ENCODE measurements at places on chromosomes 6 and 20.

- peak; percentile 30 for DNase-seq
Measured at GRCh38 chr20:50982363-50982762, 23.7 kb downstream of the MOCS3 start.

- DNase-seq: peak; percentile 51
Measured at GRCh38 chr20:43448748-43449535, 8.8 kb upstream of the SRSF6 start.

- no peak for DNase-seq
Measured at GRCh38 chr6:91340896-91341395, 754.1 kb upstream of the MAP3K7 start.

DNA sequence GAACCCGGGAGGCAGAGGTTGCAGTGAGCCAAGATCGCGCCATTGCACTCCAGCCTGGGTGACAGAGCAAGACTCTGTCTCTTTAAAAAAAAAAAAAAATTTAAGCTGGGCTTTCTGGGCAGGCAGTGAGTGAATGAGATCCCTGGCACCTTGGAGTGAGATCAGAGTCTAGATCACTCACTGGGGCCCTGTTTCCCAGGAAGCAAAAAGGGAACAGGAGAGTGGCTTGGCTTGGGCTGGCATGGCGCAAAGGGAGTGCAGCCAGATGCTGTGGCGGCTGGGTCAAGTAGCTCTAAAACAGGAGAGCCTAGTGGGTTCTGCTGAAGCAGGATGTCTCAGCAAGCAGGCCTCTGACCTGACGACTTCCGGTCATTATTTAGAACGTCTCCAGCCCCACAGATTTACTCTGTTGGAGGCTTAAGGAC lies 10.4 kb downstream of the PLCG1 start:
- DNase-seq: no peak

DNA sequence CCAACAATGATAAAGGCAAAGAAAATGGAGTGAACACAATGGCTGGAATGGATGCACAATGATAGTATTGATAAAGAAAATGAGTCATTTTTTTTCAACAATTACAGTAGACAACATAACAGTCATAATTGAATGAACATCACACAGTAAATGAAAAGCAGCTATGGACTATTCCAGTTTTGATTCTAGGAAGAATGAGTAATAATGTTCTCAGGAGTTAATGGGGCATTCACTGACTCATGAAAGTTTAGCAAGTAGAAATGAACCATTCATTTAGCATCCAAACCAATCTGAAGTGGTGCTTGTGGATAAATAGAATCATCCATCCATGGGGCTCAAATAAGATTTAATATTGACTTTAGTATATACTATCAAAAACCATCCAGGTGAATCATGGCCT lies 1029.5 kb upstream of the GJE1 start:
- no peak for DNase-seq

- DNase-seq: no peak
Measured at GRCh38 chr20:34301587-34302311, 1.4 kb downstream of the AHCY start.

- DNase-seq: no peak
Measured at GRCh38 chr6:40956936-40957335, 82.1 kb downstream of the UNC5CL start.

- no peak for DNase-seq
Measured at GRCh38 chr20:25319241-25320034, 71.2 kb downstream of the ABHD12 start.

DNA sequence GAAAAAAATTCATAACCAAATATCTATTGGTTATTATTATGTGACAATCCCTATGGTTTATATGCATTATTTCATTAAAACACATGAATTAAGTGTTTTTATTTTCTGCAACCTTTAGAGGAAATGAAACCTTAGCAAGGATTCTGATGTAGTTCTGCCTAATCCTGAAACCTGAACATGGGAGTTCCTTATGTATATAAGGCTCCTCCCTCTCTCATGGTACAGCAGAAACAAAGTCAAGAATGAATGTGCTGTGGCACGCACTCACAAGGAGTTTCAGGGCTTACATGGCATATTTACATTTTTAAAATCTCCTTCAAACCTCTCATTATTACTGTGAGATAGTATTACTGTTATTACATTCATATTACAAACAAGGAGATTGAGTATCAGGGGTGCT lies 426.4 kb upstream of the CITED2 start:
- no peak for DNase-seq

DNA sequence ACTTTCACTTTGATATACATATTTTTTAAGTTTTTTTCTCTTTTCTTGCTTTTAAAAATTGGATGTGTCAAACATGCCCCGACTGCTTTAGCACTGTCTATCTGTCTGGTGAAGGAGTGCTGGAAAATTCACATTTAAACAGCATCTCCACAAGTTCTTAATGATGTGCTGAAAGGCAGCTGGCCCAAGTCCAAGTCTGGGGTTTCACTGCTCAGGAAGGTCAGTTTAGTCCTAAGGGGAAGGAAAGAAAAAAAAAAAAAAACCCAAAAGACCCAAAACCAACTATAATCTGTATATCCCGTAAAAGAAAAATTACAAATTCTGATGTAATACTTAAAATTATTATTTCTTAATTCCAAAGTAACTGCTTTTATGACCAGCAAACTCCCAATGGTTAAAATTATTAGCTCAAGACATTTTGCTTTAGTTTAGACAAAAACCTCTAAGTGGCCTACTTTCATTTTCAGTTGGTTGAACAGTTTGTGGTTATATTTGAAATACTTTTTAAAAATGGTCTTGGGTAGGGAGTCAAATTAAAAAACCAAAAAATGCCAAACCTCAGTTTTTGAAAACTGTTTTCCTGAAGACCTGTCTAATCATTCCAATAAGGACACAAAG lies 79.5 kb upstream of the PREP start:
- no peak for DNase-seq

- DNase-seq: no peak
Measured at GRCh38 chr6:49766762-49767161, 20.3 kb downstream of the PGK2 start.

DNA sequence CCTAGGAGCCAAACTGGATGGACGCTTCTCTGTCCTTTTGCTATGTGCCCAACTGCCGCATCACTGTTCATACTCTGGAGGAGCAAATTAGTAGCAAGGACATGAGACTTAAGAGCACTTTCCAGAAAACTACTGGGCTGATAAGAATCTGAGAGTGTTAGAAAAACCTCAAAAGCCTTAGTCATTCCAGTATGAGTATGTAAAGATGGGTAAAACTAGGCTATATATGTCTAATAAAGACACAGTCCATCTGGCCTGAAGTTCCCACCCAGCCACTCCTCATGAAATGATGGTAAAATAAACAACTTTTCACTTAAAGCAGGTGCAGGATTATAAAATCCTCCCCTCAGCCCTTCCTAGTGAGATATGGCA lies 30.6 kb downstream of the SHLD1 start:
- DNase-seq: no peak

GRCh38 chr6:154345811-154346210 lies 10.8 kb downstream of the IPCEF1 start:
- DNase-seq: no peak

DNA sequence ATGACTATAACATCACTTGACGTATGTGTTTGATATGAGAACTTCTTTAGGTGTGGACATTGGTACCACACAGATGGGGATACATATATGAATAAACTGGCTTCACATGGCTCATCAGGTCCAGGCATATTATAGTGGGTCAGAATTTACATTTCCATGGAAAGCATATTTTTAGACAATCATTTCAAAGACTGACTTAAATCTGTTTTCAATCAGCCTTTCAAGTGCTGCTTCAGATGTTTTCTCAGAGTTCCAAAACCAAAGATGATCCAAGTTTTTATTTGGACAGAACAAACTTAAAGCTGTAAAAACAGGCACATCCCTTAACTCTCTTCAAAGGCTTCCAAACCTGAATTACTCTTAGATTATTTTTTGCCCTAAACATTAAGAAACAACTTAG lies 88.1 kb downstream of the PRSS35 start:
- DNase-seq: no peak

Data from NCI-H526 (cell line).